ENCODE measurements at places on chromosomes 6 and 20.

DNA sequence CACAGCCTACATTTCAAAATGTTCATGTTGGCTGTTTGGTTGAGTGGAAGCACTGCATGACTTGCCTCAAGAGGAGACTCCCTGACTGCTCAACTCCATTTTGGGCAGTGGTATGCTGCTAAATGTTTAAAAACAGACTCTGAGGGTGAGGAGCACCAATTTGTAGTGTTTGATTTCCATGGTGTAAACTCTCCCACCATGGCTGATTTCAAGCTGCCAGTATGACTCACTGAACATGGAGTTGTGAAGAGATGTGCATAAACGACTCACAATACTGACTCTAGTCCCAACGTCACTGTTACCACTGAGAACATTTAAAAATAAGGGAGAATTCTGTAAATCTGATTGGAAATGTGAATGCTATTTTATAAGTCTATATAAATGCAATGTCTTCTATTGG is 70.4 kb downstream of the BACH2 start:
- DNase-seq: no peak

GRCh38 chr6:101477436-101477835 is 83.9 kb downstream of the GRIK2 start:
- DNase-seq: no peak

DNA sequence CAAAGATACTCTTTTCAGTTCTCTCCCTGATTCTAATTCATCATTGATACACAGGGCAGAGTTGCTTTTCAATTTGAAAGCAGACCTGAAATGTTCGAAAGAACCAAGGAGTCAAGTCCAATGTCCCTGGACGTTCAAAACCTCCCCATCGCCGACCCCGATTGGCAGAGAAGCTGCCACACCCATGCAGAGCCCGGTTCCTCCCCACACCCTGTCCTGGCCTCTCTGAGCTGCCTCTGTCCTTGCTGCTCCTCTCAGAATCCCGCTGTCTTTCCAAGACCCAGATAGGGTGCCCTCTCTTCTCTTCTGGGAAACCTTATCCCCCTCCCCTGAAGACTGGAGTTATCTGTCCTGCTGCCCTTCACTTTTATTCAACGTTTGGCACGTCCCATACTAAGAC is 52.3 kb upstream of the CITED2 start:
- no peak for DNase-seq

DNA sequence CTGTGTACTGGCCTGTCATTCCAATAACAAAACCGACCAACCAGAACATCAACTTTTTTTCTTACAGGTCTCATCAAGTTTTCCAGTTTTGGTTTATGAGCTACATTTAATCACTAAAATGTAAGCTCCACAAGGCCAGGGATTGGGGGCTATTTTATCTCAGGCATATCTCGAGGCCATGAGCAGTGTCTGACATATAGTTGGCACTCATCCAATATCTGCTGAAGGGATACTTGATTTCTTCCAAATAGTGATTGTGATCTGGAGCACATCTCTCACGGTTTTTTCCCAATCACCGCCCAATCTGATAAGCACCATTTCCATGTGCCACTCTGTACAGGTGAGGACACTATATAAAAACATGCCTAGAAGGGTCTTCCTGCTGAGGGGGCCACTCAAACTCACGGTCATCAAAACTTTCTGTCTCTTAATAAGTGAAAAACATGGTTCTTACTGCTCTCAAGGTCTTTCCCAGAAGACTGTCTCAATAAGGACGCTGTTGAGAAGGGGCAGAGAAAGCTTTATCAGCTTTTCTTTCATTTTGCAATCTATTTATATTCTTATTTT is 65.5 kb downstream of the MAN1A1 start:
- DNase-seq: no peak

DNA sequence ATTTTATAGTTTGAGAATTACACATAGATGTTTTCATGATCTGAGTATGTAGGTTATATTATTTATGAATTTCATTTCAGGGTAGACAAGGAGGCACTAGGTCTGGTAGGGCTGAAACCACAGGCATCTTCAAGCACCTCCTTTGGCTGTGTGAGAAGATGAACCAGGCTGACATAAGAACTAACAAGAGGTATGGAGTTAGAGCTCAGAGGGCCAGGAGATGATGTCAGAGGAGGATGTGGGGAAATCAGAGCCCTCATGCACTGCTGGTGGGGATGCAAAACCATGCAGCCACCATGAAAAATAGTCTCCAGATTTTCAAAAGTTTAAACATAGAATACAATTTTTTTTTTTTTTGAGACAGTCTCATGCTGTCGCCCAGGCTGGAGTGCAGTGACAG is 13.6 kb upstream of the RIPOR3 start:
- no peak for DNase-seq

GRCh38 chr6:16200321-16200883 is 38.0 kb upstream of the GMPR start:
- no peak for DNase-seq

GRCh38 chr6:115712291-115712961 is 348.3 kb downstream of the FRK start:
- DNase-seq: no peak

GRCh38 chr20:63653041-63653973 is at the start of gene STMN3:
Gene STMN3, minus strand, starts transcription at chr20:63653424. Its CDS starts 79 bp downstream, at chr20:63653345.
- DNase-seq: peak; percentile 74

GRCh38 chr6:20056350-20056992 is 155.8 kb downstream of the MBOAT1 start:
- DNase-seq: no peak

GRCh38 chr6:167499161-167499660 is 174.3 kb downstream of the TTLL2 start:
- DNase-seq: no peak

DNA sequence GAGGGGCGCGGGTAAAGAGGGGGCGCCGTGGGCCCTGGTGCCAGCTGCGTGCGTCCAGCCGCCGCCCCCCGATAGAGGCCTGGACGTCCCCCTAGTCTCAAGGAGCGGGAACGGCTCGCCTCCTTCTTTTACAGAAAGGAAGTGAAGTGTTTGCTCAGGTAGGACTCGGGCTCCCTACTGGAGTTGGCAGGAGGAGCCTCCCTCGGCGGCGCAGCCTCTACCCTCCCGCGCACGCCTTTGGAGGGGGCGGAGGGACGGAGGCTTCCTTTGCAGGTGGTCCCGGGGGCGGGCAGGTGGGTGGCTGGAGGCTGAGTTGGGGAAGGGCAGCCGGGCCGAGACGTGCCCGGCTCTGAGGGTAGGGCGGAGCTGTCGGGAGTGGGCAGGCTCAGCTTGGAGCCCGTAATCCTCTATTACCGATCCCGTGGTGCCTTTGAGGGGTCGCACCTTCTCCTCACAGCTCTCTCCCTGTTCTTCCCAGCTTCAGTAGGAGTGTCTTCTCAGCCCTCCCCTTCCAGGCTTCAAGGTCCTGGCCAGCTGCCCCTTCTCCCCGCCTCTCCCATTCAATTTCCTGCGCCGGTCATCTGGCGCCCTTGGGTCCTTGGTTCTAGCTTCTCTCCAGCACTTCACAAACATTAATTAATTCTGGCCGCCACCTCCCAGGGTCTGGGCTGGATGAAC is 728 bp downstream of the ITPR3 start:
- DNase-seq: peak; percentile 25

DNA sequence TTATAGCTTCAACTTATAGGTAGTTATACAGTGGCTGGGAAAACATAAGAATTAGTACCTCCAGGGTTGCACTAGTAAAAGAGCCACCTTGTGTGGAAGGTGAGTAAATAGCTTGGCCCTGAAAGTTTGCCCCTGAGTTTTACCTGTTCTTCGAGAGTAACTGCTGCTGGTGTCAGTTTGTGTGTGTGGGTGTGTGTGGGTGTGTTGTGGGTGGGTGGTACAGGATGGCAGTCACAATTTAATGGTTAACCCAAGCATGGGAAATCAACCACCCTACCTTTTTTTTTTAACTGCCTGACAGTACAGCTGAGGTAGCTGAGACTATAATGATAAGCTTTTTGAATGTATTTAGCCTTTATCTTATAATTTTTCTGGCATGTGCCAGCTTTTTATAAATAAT is 137.3 kb downstream of the STXBP5 start:
- no peak for DNase-seq

DNA sequence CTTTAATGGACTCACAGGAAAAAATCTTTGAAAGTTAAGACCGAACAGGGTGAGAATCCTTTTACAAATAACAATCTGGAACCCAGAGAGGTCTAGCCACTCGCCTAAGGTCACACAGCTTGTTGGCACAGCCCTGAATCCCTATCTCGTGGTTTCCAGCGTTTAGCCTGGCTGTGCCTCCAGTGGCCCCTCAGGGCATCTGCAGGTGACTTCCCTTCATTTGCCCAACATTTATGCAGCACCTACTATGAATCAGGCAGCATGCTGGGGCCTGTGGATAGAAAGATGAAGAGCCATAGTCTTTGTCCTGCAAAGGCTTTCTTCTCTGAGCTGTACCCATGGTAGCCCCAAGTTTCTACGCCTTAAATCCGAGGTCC is 2.6 kb upstream of the NR2E1 start:
- DNase-seq: no peak

DNA sequence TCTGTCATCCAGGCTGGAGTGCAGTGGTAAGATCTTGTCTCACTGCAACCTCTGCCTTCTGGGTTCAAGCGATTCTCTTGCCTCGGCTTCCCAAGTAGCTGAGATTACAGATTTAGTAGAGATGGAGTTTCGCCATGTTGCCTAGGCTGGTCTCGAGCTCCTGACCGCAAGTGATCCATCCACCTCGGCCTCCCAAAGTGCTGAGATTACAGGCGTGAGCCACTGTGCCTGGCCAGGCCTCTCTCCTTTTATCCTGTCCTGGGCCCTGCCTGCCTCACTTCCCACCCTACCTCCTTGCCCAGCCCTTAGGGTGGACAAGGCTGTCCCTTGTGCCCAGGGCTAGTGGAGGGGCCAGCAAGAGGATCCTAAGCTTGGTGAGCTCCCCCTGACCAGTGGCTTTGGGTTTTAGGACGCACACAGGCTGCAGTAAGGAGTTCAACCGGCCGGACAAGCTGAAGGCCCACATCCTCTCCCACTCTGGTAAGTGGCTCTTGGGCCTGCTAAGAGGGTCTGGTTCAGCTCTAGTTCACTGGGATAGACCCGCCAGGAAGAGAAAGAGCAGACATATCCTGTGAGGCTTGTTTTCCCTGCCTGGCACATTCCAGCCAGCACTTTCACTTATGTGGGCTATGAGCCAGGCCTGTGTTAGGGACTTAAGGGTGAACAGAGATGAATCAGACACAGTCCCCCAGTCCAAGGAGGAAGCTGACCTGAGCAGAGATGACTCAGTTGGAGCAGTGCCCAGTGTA is 21.9 kb upstream of the CHMP4B start:
- no peak for DNase-seq

DNA sequence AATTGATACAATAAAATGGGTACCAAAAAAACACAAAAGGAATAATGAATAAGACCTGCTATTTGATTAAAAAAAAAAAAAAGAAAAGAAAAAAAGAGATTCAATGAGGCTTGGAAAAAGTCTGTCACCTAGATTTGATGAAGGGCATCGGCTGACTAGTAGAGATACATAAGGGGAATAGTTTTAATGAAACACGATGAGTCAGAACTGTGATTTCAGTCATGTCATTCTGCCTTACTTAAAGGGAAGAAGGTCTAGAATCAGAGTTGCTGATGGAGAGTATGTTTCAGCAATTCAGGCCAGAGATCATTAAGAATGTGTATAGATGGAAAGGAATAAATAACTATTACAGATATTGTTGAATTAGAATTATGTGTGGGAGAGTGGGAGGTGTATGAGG is 565.9 kb upstream of the RNF217 start:
- DNase-seq: no peak

DNA sequence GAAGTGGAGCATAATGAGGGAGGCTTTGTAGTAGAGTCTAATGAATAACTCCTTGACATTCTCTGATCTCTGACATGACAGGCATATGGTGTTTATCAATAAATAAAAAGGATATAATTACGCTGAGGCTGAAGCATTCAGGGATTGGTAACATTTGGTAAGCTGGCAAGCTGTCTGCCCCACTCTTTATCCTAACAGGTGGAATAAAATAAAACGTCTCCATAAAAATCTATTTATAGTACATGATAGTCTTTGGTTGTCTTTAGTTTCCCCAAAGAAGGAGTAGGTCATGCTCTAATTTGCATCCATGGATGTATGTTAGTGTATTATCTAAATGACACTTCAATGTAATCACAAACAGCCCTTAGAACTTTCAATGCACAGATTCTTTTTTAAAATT is 30.9 kb upstream of the RBM24 start:
- DNase-seq: no peak

DNA sequence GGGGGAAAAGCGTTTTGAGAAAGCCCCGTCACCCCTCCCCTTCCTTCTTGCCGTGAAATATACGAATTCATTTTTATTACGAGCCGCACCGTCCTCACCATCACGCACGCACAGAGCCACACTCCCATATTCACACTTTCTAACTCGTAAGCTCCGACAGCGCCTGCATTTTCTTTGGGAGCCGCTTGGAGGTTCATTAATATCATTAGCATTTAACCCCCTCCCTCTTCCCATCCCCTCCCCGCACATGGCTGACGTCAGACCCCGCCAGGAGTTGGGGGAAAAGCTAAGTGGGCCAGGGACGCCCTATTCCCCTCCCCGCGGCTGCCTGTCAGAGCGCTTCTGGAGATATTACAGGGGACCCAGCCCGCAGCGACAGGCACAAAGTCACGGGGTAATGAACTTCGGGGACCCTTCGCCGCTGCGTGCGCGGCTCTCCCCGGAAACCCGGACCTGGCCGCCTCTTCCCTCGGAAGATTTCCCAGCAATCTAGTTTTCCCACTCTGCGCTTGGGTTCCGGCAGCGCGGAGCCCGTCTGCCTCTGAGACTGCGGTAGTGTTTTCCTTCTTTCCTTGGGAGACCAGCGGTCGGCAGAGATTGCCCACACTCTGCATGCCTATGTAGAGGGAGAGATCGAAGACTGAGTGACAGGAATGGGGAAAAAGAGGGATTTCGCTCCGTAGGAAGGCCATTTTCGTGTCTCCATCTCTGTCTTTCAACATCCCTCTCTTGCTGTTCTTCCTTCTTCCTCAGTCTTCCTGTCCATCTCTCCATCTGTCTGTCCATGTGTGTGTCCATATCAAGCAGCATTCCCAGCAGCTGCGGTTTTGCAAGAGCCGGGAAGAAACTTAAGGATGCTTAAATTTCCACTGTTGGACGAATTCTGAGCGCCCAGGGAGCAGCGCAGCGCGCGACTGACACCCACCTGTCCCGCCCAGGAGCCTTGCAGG is at the start of gene NR2E1:
Gene NR2E1, plus strand, starts transcription at position 309 of the 950 bp plus-strand sequence. CDS start 744 bp downstream, outside the sequence.
- DNase-seq: no peak

DNA sequence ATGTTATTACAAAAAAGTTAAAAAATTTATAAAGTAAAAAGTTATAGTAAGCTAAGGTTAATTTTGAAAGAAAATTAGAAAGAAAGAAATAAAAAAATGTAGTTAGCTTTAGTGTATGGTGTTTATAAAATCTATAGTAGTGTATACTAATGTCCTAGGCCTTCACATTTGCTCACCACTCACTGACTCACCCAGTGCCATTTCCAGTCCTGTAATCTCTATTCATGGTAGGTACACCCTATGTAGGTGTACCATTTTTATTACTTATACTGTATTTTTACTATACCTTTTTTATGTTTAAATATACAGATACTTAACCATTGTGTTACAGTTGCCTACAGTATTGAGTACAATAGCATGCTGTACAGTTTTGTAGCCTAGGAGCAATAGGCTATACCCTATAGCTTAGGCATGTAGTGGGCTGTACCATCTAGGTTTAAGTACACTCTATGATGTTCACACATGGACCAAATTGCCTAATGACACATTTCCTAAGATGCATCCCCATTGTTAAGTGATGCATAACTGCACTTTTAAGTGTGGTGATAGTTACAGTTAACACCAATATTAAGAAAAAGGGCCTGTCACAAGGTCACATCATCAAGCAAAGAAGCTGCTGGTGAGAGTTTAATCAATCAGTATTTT is 8.0 kb downstream of the CD2AP start:
- no peak for DNase-seq

- DNase-seq: no peak
Observed at GRCh38 chr6:112486454-112486853, 139.3 kb downstream of the RFPL4B start.
